ENCODE measurements at places on chromosomes 1 and 21.

DNA sequence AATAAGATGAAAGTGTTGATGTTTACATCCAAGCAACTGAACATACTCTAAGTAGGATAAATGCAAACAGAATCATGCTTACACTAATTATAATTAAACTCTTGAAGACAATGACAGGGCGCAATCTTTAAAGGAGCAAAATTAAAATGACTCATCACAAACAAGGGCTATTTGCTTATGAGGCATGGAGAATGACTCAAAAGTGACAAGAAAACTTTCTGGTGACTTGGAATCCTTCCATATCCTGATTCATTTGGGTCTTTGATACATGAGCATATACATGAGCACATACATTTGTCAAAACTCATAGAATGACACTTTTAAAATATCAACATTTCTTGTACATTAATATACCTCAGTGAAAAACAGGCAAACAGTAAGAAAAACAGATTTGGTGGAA is 1632.3 kb downstream of the KCNT2 start:
- DNase-seq: no peak

DNA sequence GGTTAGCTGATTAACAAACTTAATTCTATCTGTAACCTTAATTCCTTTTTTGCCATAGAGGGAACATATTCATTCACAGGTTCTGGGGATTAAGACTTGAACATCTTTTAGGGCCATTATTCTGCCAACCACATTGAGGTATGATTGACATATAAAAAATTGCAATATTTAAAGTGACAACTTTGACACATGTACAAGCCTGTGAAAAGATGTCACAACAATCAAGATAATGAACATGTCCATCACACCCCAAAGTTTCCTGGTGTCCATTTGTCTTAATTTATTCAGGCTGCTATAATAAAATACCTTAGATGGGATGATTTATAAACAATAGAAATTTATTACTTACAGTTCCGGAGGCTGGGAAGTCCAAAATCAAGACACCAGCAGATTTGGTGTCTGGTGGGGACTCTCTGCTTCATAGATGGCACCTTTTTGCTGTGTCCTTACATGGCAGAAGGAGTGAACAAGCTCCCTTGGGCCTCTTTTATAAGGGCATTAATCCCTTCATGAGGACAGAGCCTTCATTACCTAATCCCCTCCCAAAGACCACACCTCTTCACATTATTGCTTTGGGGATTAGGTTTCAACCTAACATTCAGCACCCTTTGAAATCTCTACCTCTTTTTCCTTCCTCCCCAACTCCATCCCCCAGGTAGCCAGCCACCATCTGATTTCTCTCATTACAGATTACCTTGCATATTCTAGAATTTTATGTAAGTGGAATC is 33.0 kb upstream of the TP53BP2 start:
- no peak for DNase-seq

- DNase-seq: no peak
Measured at GRCh38 chr1:230507236-230507635, 81.1 kb upstream of the PGBD5 start.

GRCh38 chr1:20318971-20319370 is 28.3 kb downstream of the VWA5B1 start:
- no peak for DNase-seq

- no peak for DNase-seq
Measured at GRCh38 chr1:77926561-77927357, 38.3 kb downstream of the NEXN start.

GRCh38 chr1:205484985-205485967 is 19.2 kb upstream of the CDK18 start:
- peak; percentile 83 for DNase-seq

DNA sequence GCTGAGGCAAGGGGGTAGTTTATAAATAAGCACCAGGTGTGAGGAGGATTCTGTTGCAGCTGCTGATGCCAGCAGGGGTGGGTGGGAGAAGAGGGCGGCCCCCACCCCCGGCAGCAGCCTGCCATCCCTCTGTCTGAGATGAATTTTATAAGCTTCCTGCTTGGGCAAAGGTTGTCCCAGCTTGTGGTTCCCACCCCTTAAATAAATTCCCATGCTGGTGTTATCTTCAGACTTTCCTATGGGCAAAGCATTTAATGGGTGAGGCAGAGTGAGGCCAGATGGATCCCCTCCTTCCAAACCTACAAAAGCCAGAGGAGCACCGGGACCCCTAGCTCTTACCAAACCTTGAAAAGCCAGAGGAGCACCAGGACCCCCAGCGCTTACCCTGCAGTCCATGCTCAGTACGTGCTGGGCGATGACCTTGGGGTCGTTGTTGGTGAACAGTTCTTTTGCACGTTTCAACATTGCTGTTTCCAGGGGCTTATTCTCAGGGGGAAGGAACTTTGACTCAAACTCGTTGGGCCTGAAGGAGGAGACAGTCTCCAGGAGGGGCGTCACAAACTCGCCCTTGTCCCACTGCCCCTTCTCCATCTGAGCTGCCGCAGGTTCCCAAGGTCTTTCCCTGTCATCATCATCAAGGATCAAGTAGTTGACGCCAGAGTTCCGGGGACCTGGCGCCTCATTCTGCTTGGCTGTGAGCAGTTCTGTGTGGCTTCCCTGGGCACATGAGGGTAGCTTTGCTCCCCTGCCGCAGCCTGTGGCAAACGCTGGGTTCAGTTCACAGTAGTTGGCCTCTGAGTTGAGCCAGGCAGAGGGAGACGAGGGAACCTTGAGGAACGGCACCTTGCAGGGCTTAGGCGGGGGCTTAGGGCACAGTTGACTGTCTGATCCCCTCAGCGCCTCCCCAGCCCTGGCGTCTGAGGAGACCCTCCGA is 99.5 kb downstream of the BCAR3 start:
- no peak for DNase-seq

GRCh38 chr21:36909423-36909822 is 57.0 kb downstream of the HLCS start:
- no peak for DNase-seq

GRCh38 chr1:54405898-54406293 is 298 bp downstream of the SSBP3 start:
- DNase-seq: peak; percentile 61

DNA sequence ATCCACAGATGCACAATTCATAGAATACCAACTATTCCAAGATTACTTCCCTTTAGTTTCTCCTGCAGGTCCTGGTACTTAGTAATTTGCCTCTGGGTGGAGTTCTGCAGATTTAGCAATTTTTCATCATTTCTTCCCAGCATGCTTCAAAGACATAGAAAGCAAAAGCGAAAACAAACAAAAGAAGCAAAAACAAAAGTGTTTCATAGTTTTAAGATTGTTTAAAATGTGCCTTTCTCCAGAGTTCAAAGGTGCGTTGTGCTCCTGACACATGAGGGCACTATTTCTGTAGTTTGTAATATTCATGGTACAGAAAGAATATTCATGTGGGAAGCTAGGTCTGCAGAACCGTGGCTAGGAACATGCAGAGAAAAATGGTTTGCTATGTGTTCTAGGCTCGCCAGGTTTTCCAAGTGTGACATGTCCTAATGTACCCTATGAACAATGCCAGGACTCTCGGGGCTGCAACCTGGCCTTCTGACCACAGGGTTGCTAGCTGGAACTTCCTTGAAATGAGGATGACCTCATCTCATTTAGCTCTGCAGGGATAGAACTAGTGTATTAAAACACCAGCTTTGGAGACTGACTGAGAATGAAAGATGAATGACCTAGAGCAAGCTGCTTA is 30.0 kb upstream of the RCSD1 start:
- DNase-seq: no peak

DNA sequence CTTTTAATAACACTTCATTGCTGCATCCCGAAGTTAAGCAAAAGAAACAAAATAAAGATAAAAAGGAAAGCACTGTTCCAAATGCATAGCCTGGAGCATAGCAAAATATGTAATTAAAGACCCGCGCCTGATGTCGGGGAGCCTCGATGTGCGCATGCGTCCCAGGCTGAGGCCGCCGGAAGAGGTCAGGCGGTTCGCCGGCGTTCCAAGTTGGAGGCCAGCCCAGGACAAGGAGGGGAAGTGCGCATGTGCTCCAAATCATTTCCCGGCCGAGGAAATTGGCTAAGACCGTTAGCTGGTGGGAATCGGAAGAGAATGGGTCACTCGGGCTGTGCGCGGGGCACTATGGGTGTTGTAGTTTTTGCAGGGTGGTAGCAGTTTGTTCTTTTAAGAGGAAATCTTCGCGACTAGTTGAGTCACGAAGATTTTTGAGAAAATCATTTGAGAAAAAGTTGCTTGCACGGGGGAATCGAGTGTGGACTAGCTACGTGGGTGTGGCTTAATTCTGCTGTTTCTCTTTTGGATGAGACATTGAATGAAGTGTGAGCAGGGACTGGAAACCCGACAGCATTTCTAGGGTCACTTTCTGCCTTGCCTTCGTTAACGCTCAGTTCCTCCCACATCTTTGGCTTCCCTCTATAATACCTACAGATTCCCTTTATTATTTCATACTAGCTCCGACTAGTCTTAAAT is 31.0 kb upstream of the CD1D start:
- peak; percentile 89 for DNase-seq

GRCh38 chr1:209062081-209062620 is 521.4 kb upstream of the CAMK1G start:
- DNase-seq: no peak

DNA sequence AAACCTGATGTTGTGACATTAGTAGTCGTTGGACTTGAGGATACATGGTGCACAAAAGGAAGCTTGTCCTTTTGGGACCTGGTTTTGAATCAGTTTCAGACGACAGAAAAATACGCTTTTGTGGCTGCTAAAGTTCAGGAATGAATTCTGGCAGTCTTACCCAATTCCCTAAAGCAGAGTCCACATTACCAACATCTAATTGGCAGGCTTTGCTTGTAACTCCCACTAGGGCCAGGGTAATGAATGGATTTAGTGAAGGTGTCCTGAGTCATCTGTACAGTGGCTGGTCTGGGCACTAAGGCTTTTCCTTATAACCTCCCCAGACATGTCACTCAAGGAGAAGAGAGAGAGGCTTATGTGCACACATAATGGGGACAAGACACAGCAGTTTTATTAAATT is 66.2 kb upstream of the RNPC3 start:
- no peak for DNase-seq

DNA sequence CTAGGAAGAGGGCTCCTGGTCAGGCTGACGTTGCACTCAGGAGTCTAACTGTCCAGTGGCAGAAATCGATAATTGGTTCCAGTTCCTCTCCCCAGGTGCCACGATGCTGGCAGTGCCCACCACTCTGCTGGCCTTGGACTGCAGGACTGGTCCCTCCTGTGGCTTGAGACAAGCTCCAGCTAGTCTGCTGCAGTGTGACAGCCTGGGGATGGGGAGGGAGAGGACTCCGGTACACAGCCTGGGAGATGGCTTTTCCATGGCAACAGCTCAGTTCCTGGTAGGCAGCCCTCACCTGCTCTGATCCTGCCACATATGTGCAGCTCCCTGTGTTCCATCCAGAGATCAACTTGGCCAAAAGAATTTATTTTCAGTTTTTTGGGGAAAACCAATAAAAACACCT is 239.3 kb downstream of the KCNJ6 start:
- DNase-seq: peak; percentile 12

DNA sequence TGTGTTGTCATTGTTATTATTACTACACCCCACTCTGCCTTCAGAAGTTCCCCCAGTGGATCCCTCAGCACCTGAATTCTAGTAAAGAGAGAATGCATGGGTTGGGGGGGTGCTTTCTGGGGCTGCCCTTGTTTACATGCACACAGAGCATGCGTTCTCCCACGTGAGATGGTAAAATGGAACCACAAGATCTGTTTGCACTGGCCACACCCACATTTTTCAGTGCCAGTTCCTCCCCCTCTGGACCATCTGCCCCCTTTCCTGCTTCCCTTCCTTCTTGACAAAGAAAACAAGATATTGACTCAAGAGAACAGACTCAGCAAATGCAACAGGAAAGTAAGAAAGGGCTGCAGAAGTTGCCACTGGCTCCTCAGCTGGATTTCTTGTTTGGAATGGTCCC is 8.9 kb downstream of the SLC6A17 start:
- no peak for DNase-seq

- no peak for DNase-seq
Measured at GRCh38 chr1:161261261-161262235, 3.0 kb downstream of the PCP4L1 start.

- DNase-seq: peak; percentile 65
Measured at GRCh38 chr1:36157115-36157903, 1.3 kb downstream of the MAP7D1 start.

DNA sequence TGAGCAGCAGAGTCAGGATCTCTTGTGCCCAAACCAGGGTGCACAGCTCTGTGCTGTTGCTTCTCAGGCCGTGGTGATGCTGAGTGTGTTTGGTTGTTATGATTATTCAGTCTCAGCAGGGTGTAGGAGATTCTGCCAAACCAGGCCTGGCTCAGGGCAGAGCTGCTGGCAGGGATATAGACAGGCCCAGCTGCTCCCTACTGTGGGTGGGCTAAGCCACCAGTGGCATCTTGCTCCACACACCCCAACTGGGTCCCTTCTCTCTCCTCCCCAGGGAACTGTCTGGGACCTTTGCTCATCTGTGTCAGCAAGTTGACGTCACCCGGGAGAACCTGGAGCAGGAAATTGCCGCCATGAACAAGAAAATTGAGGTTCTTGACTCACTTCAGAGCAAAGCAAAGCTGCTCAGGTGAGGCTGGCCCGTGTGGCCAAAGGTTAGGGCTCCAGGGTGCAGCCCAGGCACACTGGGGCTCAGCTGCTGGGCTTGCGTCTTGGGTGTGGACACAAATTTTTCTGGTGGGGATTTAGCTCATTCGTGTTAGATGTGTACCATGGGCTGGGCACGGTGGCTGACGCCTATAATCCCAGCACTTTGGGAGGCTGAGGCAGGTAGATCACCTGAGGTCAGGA is 9.9 kb upstream of the MIIP start:
- no peak for DNase-seq

GRCh38 chr1:55040933-55041494 is 1.7 kb downstream of the PCSK9 start:
- DNase-seq: no peak

DNA sequence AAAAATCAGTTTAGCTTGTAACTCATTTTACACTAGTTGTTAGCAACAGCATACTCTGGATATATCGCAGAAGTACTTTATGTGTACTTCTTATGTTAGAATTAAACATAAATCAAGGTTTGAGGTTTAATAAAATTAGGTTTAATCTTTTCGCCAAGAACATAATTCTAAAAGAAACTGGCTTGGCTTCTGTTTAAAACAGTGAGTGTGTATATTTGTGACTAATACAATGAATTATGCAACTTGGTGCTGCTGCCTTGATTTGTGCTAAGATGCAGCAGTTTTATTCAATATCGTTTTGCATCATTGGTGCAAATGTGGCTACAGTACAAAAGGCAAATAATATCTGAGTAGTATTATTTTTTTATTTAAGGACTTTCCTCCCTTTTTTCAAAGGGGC is 44.8 kb downstream of the USP25 start:
- no peak for DNase-seq
